ENCODE measurements at places on chromosomes 12 and 14.

GRCh38 chr12:116429826-116430360, 129.3 kb upstream of the MAP1LC3B2 start:
- no peak for DNase-seq

GRCh38 chr14:71221119-71221518, 313.9 kb downstream of the PCNX1 start:
- no peak for DNase-seq

DNA sequence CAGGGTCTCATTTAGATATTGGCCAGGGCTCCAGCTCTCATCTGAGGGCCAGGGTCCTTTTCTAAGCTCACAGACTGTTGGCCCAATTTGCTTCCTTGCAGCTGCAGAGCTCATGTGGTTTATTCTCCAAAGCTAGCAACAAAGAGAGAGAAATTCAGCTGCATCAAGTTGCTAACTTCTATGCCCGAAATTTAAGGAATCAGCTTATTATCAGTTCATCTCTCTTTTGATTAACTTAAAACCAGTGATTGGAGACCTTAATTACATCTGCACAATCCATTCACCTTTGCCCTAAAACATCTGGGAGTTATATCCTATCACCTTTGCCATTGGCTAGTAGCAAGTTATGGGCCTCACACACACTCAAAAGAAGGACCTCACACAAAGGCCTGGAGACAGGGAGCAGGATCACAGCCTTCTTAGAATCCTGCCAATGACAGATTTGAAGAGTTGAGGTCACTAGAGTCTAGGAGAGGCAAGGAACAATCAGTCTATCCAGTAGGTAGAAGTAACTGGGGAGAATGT, 258.8 kb upstream of the GARIN6 start:
- no peak for DNase-seq

- no peak for DNase-seq
Observed at GRCh38 chr12:103399986-103400385, 95.8 kb downstream of the C12orf42 start.

GRCh38 chr12:46371718-46372543, 642 bp downstream of the SLC38A2 start:
- DNase-seq, result peak; percentile 45

- no peak for DNase-seq
Observed at GRCh38 chr12:88867510-88867909, 287.2 kb upstream of the KITLG start.

- peak; percentile 49 for DNase-seq
Observed at GRCh38 chr12:91877456-91878235, 268.0 kb downstream of the BTG1 start.

DNA sequence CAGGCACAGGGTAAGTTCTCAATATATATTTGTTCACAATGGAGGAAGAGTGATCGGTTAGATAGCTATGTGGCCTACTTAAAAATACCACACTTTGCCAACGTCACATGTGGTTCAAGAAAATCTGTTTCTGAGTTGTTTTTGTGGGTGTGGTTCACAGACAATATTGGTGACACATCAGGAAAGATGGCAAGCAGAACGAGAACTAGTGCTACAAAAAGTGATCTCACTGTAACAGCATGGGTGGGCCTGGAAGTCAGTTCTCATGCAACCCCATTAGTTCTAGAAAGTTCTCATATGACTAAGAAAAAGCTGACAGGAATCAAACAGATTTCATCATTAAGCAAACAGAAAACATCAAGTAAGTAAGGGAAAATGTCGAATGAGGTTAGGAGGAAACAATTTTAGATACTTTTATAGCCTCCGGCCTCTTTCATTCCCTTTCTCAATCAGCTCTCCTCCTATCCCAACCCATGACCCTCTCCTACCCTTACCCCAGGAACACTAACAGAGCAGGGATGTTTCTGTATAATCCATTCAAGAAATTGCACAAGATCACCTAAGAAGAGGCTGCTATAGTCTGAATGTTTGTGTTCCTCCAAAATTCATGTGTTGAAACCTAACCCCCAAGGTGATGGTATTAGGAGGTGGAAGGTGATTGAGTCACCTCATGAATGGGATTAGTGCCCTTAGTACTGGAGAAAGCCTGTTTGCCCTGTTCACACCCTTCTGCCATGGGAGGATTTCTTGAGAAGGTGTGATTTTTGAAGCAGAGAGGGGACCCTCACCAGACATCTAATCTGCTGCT, 15.5 kb upstream of the NTN4 start:
- DNase-seq, result no peak

DNA sequence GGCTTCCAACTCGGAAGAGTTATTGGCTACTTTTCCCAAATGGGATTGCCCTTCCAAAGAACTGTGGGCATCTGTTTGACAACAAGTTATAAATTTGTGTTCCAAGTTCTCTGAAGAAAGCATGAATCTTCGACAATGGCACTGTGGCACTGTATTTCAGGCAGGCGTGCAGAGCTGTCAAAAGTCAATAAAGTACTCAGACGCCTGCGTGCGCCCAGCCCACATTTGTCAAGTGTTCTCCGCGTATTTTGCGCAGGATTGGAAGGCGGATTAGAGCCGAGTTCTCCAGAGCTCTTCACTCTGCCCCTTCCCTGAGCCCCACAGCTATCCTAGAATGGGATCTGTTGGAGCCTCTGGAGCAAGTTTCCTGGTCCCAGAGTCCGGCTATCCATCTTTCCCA, 103.2 kb downstream of the SLC25A47 start:
- no peak for DNase-seq

GRCh38 chr14:49954171-49954631, 61.3 kb downstream of the ARF6 start:
- DNase-seq, result no peak

Measured in effector memory CD8-positive, alpha-beta T cell (primary cell).